ENCODE measurements at places on chromosomes 12 and 14.

GRCh38 chr12:79162147-79162772 lies 297.7 kb downstream of the SYT1 start:
- no peak for DNase-seq

GRCh38 chr14:90452366-90452765 lies 55.5 kb downstream of the CALM1 start:
- no peak for DNase-seq

GRCh38 chr12:114848666-114849065 lies 164.7 kb upstream of the TBX3 start:
- peak; percentile 92 for DNase-seq

- no peak for DNase-seq
Measured at GRCh38 chr12:89350630-89351488, 1.4 kb downstream of the DUSP6 start.

DNA sequence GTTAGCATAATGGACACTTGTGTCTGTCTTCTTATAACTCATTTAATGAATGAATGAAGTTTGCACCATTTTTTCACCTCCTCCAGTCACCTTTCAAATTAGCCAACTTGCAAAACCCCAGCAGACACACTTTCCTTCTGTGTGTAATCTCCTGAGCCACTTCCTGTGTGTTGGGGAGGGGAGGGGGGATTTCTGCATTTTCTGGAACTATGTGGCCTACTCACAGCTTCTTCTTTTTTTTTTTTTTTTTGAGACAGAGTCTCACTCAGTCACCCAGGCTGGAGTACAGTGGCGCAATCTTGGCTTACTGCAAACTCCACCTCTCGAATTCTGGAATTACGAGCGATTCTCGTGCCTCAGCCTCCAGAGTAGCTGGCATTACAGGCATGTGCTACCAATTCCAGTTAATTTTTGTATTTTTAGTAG lies 4.1 kb upstream of the SERPINA1 start:
- DNase-seq: peak; percentile 47

- DNase-seq: no peak
Measured at GRCh38 chr12:124490584-124491305, 76.7 kb downstream of the NCOR2 start.

DNA sequence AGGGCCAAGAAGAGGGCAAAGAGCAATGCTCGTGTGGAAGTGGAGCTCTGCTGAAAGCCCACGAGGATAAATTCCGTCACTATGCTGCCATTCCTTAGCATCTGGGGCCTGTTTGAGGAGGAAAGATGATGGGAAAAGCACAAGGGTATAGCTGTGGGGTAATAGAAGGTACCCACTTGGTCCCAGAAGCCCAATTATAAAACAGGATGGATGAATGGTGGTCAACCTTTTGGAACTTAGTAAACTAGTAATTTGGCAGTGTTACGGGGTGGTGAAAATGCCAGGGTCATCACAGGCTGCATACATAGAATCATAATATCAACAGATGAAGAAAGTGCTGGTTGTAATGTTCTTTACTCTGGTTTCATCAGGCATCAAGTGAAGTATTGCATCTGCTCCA lies at the start of gene OR10AD1:
TSS of gene OR10AD1 (minus strand) at position 101 of the 400 bp plus-strand sequence. CDS start at position 101, 0 bp downstream.
- no peak for DNase-seq

GRCh38 chr14:100237735-100238418 lies 1.1 kb upstream of the YY1 start:
- no peak for DNase-seq

DNA sequence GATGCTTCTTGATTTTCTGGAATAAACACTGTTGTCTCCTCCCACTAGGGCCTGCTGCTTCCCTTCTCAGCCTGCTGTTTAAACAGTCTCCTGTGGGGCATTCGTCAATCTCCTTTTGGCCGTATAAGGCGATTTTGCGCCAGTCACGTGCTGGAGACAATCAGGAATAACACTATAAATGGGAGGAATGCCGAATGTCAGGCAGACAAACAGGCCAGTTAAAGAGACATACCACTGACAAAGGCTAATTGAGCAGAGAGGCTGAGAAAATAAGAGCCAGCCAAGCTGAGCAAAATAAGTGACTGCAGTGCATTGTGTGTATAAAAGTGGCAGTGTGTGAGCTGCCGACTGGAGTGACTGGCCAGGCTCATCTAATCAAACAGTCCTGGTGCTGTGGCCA lies 23.3 kb downstream of the DMAC2L start:
- no peak for DNase-seq

GRCh38 chr12:99436584-99436983 lies 211.0 kb upstream of the GARIN6 start:
- no peak for DNase-seq

DNA sequence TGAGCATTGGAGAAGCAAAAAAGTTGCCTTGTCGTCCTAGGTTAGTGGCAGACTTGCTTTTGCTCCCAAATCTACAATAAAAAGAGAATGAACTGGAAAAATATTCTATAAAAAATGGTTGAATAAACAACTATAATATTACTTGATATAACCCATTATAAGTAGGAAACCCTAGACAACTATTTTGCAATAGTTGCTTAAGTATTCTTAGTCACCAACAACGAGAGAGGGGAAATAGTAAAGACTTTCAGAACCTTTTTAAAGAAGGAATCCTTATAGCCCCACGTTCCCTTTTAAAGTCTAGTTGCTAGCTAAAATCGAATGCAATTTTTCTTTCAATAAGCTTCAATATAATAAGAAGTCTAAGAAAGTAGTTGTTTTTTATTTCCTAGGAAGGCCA lies 17.5 kb downstream of the AQP6 start:
- no peak for DNase-seq

DNA sequence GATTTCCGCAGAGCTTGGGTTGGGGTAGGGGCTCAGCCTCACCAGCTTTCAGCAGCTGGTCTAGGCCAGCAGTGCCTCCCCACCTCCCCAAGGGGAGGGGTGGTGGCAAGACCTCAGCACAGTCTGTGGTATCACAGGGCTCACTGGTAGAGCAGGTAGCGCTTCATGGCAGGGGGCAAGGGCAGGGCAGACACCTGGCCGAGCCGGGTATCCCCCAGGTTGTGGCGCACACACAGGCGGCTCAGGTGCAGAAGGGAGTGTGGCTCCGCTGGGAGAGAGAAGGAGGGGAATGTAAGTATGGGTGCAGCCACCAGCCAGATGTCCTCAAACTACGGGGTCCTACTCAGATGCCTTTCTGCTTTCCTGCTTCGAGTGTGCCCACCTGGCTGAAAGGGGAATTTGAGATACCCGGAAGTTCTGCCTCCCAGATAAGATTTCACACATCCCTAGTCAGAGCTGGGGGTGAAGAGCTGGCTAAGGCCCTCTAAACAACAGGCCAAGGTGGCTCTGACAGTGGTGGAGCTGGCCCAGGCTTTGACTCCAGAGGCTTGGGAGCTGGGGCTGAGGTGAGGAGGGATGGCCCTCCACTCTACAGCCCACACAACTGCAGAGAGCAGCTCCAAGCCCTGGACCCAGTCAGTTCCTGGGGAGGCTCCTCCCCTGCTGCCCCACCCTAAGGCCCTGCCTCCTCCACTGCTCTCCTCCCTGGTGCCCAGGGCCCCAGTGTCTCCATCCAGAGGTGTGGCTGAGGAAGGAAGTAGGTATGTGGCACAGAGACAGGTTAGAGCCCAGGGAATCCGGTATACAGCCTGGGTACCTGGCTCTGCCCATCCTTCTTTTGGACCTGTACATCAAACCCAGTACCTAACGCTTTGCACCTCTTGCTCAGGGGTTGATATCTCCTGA lies 1.8 kb downstream of the SPSB2 start:
- DNase-seq: no peak

DNA sequence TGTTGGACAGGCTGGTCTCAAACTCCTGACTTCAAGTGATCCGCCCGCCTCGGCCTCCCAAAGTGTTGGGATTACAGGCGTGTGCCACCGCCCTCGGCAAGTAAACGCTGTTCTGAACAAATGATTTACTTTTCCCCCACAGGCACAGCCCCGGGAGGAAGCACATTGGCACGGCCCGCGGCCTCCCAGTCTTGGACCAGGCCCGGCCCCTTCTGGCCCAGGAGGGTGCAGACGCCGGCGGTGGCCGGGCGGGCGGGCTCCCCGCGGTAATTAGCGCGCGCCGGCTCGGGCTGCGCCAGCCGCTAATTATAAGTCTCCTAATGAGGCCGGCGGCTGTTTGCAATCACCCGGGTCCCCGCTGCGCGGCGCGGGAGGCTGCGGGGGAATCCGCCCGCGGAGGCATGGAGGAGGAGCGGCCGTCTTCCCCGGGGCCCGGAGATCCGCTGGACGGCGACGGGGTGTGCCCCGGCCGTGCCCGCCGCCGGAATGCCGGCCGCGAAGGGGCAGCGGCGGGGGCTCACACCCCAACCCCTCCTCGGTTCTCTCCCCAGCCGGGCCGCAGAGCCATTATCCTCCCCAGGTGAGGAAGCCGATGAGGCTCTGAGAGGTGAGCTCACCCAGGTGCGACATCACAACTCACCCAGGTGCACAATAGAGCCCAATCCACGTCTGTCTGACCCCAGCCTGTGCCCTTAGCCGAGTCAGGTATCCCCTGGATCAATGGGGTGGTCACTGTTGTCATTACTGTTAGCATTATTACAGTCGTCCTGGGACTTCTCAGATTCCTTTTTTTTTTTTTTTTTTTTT lies 3.3 kb upstream of the POP5 start:
- DNase-seq: no peak

- no peak for DNase-seq
Measured at GRCh38 chr14:94681300-94682060, 69.3 kb downstream of the SERPINA3 start.

- no peak for DNase-seq
Measured at GRCh38 chr14:30240685-30241084, 313.0 kb upstream of the PRKD1 start.

DNA sequence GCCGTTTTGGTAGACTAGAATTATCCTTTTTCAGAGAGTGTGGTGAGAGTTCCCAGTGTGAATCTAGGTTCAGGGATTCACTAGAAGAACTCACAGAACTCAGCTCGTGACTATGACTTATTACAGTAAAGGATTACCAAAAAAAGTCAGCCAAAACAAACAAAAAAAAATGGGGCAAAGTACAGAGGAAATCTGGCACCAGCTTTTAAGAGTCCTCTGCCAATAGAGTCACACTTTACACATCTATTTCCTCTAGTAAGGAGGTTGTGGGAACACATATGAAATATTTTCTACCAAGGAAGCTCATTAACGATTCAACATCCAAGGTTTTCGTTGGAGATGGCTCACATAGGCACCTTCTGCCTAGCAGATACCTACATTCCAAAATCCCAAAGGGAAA lies 28.2 kb downstream of the TSPAN19 start:
- DNase-seq: no peak

Data from fibroblast of skin of left quadriceps (primary cell).